ENCODE measurements at places on chromosomes 1 and 21. TPM values are rescaled to one million over a fixed set of nuclear protein-coding genes. Genes with fewer than 3 reads are reported as not detected.

Gene GBP7
- 0.10 TPM for total RNA-seq

Gene ALG14
- 4.8 TPM for total RNA-seq

Gene CRP
- total RNA-seq, result not detected

Gene NFYC
- total RNA-seq, result 59.0 TPM

Measured in activated naive CD8-positive, alpha-beta T cell treated with anti-CD3 and anti-CD28 coated beads for 36 hours (primary cell).